K562 (cell line): ENCODE measurements at places on chromosomes 7 and 10. TPM values are rescaled to one million over a fixed set of nuclear protein-coding genes. Genes with fewer than 3 reads are reported as not detected.
A peak's percentile ranks its signal among the peaks of the same experiment; 100 is the strongest.

The SPDYE2B gene
- total RNA-seq = not detected in 2 replicates

The NKX1-2 gene
- total RNA-seq = 0.04 TPM in 1 of 2 replicates, not detected in the other

The PAX2 gene
- total RNA-seq = not detected in 2 replicates

The TMEM176B gene
- 0.60 and 0.76 TPM in 2 replicates for total RNA-seq

The CTNNA3 gene
- total RNA-seq = not detected in 2 replicates

The GRM8 gene
- 0.13 TPM in 1 of 2 replicates, not detected in the other for total RNA-seq

DNA sequence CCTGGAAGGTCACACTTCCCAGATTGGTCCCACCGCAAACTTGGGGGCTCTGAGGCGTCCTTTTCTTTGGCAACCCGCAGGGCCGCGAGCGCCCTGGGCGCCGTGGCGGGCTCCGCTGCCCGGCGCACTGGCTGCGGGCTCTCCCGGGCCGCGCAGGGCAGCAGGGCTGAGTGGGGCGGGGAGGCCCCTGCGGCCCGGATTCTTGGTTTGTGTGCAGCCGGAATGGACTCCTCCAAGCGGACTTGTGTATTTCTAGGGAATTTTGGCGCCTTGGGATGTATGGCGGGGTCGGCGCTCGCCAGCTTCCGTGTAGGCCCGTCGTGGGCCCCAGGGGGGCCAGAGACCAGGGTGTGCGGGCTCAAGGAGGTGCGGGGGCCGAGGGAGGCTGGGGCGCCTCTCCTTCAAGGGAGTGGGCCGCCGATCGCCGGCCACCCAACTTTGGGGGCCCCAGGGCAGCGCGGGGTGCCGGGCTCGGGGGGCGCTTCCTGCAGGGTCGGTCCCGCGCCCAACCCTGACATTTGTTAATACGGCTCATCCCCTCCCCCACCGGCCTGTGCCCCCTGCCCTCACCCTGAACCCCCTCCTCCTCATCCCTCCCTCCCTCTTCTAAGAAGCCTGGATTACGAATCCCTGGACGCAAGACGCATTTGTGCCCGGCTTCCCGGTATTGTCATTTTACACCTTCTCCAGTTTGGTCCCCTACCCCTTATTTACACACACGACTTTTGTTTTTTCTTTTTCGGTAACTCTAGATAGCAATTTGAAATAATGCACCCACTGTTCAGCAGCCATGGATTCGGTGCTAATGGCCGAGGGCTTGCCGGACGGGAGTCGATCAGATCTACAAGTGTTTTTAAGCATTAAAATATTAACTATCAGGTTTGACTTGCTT, 2.5 kb downstream of the TCF7L2 start:
- no peak for DNase-seq
- H3K27ac ChIP-seq = peak overlapping the region; percentile 74; the same call in 1 of the 3 replicates
- peak overlapping the region; percentile 43 for H3K4me3 ChIP-seq
- no peaks in the 10 kb centered on the region for H3K27me3 ChIP-seq

GRCh38 chr10:70927189-70927943, 39.0 kb upstream of the PCBD1 start:
- H3K27me3 ChIP-seq = peaks cover 84% of the 10 kb centered on the region
- H3K36me3 ChIP-seq = no peaks in the 10 kb centered on the region
- no peaks in the 10 kb centered on the region; the same call in 2 of the 3 replicates for H3K4me1 ChIP-seq
- DNase-seq = no peak
- H3K4me3 ChIP-seq = no peak overlapping the region
- H3K27ac ChIP-seq = no peak overlapping the region

DNA sequence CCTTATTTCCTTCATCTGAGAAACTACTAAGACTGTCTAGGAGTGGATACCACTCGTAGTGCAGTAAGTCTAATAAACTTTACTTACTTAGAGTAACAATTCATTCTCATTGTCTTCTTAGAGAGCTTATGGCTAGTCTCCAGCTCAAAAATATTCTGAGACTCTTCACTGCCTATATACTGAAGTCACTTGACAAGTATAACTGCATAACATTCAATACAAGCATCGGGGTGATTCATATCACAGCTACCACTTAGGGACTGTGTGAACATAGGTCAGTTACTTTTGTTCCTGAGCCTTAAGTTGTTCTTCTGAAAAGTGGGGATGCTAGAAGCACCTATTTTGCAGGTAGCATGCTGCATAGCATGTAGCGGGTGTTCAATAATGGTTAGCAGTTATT, 111.0 kb downstream of the HTR7 start:
- no peak overlapping the region for H3K4me3 ChIP-seq
- no peaks in the 10 kb centered on the region for H3K36me3 ChIP-seq
- DNase-seq = no peak
- H3K27me3 ChIP-seq = no peaks in the 10 kb centered on the region
- H3K27ac ChIP-seq = no peak overlapping the region
- no peaks in the 10 kb centered on the region for H3K4me1 ChIP-seq

- peaks cover 5% of the 10 kb centered on the region; the same call in 2 of the 3 replicates for H3K4me1 ChIP-seq
- no peaks in the 10 kb centered on the region for H3K36me3 ChIP-seq
- no peaks in the 10 kb centered on the region for H3K27me3 ChIP-seq
- DNase-seq = no peak
- H3K27ac ChIP-seq = no peak overlapping the region
Observed at GRCh38 chr7:38905056-38905759, 3.8 kb downstream of the VPS41 start.

DNA sequence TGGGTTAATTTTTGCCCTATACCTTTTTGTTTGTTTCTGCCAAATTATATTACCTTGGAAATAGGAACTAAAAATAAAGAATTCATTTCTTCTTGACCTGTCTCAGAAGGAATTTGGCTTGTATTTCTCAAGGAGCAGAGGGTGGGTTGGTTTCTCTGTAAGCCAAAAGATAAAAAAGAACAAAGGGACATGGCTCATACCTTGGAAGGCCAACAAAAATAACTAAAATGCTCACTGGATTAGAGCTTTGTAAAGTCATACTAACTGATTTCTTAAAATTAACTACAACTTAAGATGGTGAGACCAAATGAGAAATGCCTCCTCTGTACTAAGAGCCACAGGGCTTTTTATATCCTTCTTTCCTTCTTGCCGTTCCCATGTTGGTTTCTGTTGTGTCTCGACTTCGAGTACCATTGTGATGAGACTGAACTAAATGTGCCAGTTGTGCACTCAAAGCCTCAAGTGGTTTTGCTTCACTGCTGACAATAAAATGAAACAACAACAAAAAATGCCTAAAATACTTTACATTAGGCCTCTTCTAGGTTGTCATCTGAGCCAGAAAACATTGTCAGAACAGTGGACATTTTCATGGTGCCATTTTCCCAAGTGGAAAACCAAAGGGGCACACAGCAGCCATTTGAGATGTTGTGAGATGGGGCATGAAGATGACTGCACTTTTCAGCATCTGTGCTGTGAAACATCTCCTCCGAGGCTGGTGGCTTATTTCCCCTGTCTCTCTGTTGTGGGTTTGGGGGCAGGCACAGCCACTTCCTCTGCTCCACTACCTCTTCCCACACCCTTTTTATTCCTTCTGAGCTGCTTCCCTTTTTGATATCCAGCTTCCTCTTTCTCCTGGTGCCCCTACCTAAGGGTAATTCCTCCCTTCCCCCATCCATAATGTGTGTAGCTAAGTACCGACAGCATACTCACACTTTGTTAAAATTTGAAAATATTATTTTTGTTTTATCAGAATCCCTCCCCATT, 51.8 kb upstream of the AGR3 start:
- no peak overlapping the region for H3K4me3 ChIP-seq
- no peak overlapping the region for H3K27ac ChIP-seq
- H3K4me1 ChIP-seq = no peaks in the 10 kb centered on the region
- no peak for DNase-seq
- no peaks in the 10 kb centered on the region for H3K36me3 ChIP-seq

DNA sequence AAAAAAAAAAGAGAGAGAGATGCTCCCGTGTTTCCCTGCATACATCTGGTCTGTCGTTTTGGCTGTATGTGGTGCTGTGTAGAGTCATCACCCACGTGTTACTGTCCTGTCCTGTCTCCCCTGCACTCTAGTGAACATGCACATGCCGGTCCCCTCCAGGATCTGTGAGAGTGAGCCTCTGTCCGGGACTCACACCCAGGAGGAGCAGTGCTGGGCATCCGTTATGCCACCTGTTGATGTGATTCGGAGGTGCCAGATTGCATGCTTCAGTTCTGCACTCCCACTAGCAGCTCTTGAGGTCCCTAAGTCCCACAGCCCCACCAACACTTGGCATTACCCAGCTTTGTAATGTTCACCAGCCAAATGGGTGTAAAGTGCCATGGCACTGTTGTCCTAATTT, 16.4 kb downstream of the GHRHR start:
- H3K27me3 ChIP-seq = peaks cover 24% of the 10 kb centered on the region
- no peak overlapping the region for H3K27ac ChIP-seq
- H3K36me3 ChIP-seq = no peaks in the 10 kb centered on the region
- no peak overlapping the region for H3K4me3 ChIP-seq
- H3K4me1 ChIP-seq = no peaks in the 10 kb centered on the region

DNA sequence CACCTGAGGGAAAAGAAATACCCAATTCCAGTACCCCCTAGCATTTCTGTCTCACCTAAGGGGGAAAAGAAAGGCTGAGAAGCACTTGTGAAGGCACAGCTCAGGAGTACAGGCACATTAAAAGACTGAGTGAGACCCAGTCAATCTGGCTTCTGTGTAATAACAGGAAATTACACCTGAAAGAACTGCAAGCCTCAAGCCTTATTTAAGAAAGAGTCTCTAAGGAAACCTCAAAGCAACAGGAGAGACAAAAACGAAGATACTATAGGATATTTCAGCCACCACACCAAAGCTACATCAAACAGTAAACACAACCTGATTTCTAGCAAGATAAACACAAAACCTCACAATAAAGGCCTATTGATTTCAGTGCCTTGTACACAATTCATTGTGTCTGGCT, 69.6 kb upstream of the CDK1 start:
- H3K27ac ChIP-seq = no peak overlapping the region
- H3K36me3 ChIP-seq = no peaks in the 10 kb centered on the region
- DNase-seq = no peak
- no peak overlapping the region for H3K4me3 ChIP-seq
- no peaks in the 10 kb centered on the region for H3K27me3 ChIP-seq
- H3K4me1 ChIP-seq = no peaks in the 10 kb centered on the region

DNA sequence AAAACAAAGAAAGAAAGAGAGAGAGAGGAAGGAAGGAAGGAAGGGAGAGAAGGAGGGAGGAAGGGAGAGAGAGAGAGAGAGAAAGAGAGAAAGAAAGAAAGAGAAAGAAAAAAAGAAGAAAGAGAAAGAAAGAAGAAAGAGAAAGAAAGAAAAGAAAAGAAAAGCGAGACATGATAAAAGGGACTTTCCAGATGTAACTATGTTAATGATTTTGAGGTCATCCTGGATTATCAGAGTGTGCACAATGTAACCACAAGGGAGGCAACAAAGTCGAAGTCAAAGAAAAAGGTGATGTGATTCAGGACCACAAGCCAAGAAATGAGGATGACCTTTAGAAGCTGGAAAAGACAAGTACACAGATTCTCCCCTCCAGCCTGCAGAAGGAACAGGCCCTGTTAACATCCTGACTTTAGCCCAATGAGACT, 48.9 kb upstream of the PAX2 start:
- no peaks in the 10 kb centered on the region for H3K36me3 ChIP-seq
- no peak overlapping the region for H3K27ac ChIP-seq
- H3K4me3 ChIP-seq = no peak overlapping the region
- no peak for DNase-seq

- no peaks in the 10 kb centered on the region for H3K36me3 ChIP-seq
- peaks cover 49% of the 10 kb centered on the region for H3K27me3 ChIP-seq
- no peak overlapping the region for H3K27ac ChIP-seq
- no peak for DNase-seq
Observed at GRCh38 chr7:132708470-132708869, 132.2 kb upstream of the PLXNA4 start.

DNA sequence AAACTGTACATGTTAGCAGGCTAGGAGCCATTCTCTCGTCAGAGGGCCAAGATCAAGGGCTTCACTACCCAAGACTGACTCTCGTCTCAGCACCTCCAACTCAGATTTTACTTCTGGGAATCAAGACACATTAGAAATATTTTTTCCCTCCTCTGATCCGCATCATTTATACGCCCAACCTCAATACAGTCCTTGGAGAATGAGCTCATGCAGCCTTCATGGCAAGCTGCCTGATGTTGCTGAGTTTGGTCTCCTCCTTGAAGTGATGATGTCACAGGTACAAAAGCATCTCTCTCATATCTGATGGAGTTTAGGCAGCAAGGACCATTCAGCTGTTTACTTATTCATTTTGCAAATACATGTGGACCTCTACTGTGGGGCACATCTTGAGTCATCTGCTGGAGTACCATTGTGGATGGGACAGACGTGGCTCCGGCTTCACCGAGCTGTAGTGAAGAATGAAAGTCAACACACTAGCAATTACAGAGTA, 114.0 kb downstream of the BMPER start:
- no peak overlapping the region for H3K4me3 ChIP-seq
- H3K4me1 ChIP-seq = no peaks in the 10 kb centered on the region
- no peaks in the 10 kb centered on the region for H3K36me3 ChIP-seq
- no peak for DNase-seq
- no peak overlapping the region for H3K27ac ChIP-seq
- no peaks in the 10 kb centered on the region for H3K27me3 ChIP-seq

DNA sequence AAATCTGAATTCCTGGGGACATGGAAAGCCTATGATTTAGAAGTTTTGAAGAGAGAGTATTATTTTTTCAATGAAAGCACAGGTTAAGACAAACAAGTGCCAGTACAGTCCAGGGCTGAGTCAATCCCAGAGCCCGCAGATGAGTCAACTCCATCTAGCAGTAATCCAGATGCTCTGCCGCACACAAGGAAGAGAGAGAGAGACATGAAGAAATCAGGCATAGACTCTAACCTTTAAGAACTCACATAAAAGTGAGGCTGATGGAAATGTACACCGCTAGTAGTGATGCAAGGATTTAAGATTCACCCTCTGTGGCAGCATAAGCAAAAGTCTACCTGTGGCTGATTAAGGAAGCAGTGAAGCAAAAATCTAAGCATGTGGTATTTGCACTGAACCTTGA, 651.5 kb downstream of the TNS3 start:
- no peak overlapping the region for H3K4me3 ChIP-seq
- no peaks in the 10 kb centered on the region for H3K36me3 ChIP-seq
- H3K27me3 ChIP-seq = no peaks in the 10 kb centered on the region
- no peak overlapping the region for H3K27ac ChIP-seq
- no peaks in the 10 kb centered on the region for H3K4me1 ChIP-seq

DNA sequence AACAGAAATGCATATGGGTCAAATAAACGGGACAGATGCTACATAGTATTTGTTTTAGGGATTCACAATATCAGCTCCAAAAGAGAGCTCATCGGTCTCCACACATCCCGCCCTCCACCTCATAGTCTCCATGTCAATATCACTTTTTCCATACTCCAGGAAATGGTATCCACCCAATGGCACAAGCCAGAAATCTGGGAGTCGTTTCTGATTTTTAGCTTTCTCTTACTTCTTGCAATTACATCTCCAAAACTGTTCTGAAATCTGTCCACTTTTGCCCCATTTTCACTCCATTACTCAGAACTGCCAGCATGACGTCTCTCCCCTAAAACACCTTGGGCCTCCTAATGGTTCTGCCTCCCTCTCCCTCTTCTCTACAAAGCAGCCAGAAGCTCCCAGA, 47.4 kb upstream of the EZH2 start:
- H3K27ac ChIP-seq = no peak overlapping the region
- no peak for DNase-seq
- no peaks in the 10 kb centered on the region for H3K36me3 ChIP-seq
- H3K4me1 ChIP-seq = no peaks in the 10 kb centered on the region
- H3K4me3 ChIP-seq = no peak overlapping the region

- H3K4me1 ChIP-seq = no peaks in the 10 kb centered on the region
- H3K27ac ChIP-seq = no peak overlapping the region
- no peak overlapping the region for H3K4me3 ChIP-seq
- no peaks in the 10 kb centered on the region for H3K36me3 ChIP-seq
- H3K27me3 ChIP-seq = peaks cover 20% of the 10 kb centered on the region
- no peak for DNase-seq
Observed at GRCh38 chr10:30172673-30173072, 113.3 kb upstream of the JCAD start.

GRCh38 chr10:84613336-84614021, 285.1 kb downstream of the CCSER2 start:
- no peak for DNase-seq
- no peak overlapping the region for H3K27ac ChIP-seq
- H3K4me3 ChIP-seq = no peak overlapping the region
- H3K36me3 ChIP-seq = no peaks in the 10 kb centered on the region
